GM03348 (cell line): ENCODE measurements at places on chromosomes 11 and 22.

DNA sequence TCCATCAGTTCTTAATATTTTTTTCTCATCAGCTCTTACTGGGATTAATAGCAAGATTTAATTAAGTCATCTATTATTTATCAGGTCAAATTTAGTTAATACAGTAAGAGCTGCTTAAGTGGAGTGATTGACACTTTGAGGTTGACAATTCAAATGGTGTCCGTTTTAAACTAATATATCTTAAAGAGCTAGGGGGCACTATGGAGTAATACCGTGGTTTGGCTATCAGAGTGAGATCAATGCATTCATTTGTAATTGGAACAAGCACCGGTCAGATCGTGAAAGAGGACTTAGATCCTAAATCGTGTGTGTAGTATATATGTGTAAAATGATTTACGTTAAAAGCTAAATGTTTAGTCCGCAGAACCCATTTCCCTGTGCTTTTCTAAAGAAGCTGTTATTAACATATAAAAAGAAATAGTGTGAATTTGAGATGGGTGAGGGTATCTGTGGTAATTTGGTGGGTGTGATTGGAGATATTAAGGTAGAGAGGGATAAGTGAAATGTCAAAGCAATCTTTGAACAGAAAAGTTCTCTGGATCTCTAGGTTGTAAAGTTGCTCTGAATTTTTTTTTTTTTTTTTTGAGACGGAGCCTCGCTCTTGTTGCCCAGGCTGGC is 2.3 kb downstream of the SIK2 start:
- peak; percentile 52 for DNase-seq

DNA sequence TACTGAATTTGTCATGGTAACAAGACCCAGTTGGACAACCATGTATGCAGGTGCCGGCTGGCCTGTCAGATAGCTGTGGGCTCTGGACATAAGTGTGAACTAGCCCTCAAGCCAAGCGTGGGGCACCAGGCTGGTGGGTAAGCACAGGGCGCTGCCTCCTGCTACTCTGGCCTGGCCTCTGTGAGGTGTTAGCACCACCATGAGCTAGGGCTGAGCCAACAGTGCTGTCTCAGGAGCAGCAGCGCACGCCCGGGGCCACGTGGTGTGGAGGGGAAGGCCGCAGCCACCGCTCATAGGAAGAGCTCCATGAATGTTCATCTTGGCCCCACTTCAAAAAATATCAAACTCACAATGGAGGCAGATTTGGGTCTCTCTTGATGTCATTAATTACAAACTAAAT is 35.3 kb upstream of the GNB1L start:
- DNase-seq = no peak

DNA sequence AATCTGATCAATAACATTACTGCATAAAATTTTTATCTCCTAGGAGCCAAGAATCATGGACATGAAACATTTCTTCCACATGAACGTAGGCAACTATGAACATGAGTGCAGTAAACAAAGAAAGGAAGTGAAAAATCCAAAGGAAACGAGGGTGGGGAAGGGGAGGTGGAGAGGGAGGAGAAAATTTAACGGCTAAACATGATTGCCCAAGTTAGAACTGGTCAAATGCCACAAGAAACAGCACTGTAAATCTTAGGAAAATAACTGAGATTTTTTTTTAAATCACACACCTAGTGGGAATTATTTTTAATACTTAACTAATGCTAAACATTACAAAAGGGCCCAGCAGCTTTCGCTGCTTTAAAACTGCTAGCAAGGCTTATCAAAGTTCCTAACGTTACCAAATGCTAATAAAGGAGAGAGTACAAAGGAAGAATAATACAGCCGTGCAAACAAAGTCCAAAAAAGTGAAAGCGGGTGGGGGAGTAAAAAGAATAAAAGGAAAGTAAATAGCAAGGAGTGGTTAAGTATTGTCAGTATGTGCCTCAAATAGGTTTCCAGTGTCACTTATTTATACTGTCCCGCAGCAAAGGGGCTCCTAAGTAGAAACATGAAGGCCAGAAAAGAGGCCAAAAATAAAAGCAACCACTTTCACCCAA is 13.7 kb downstream of the NARS2 start:
- DNase-seq = peak; percentile 37

- DNase-seq = peak; percentile 95
These were observed at the start of gene VPS51 for GRCh38 chr11:65095974-65096806. Gene VPS51, plus strand, starts transcription at chr11:65096214. Its CDS starts 37 bp downstream, at chr11:65096251.

DNA sequence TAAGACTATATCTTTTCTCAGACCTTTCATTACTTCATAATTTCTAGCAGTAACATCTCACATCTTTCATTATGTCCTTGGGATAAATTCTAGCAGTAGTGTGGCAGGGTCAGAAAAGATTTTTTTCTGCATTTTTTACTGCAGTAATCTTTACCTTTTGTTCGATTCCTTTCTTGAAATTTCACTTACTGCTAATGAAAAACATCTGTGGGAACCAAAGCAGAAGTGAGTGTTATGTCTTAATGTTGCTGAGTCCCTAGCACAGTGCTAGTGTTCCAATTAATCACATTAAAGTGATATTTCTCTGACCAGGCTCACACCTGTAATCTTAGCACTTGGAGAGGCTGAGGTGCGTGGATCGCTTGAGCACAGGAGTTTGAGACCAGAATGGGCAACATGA is 123.6 kb downstream of the EHF start:
- DNase-seq = no peak

GRCh38 chr11:9219572-9219971 is 45.6 kb downstream of the DENND5A start:
- DNase-seq = peak; percentile 78

DNA sequence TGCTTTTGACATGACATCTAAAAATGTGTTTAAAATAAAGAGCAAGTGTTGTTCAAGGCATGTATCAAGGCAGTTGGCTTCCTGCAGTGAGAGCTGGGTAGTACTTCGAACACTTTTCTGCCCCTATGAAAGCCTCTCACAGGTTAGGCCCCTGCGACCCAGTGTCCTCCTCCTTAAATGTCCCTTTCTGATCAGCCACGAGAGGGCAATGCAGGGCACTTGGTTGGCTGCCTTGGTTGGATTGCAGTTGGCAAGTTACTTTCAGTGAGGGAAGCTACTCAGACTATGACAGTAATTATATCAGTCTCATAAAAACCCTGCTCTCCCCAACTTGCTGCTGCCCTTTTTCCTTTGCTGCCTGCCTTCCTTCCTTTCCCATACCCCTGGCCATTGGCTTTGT is 743.8 kb downstream of the NTM start:
- no peak for DNase-seq

DNA sequence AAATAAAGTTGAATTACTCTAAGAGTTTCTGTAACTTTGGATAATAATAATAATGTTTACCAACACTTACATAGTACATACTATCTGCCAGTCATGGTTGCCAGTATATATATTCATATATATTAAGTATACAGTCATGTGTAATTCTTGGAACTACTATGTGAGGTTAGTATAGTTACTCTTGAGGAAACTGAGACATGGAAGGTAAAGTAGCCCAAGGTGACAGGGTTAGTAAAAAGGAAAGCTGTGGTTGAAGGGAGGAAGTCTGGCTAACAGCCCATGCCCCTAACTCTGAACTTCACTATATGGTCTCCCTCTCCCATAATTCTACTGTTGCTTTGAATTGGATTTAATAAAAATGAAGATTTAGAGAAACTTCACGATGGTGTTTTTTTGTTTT is 24.9 kb downstream of the FDX1 start:
- no peak for DNase-seq

DNA sequence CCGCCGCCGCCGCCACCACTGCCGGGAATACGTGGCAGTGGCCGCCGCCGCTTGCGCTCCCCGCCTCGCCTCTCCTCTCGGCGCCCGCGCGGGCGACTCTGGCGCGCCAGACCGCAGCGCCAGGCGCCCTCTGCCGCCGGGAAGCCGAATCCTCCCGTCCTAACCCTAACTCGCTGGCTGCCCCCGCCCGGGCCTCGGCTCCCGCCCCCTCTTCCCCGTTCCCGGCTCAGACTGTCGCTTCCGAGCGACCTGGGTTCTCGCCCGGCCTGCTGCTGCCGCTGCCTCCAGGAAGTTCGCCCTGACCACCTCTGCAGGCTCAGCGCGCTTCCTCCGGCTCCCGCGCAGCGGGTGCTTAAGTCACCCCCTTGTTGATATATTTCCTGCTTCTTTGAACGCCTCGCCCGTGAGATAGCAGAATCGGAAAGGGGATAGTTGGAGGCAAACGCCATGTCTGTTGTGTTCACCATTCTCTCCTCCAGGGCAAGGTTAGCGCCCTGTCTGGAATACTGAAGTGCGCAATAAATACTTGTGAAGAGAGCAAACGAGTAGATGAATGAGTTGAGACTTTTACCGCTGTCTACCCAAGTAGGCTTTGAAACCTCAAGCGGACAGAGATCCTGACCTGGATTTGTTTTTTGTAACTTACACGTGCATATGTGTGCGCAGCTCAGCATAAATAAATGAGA is at the start of gene SMCO4:
TSS of gene SMCO4 (minus strand) at position 100 of the 686 bp plus-strand sequence. CDS start 64,202 bp downstream, outside the sequence.
- peak; percentile 96 for DNase-seq

- DNase-seq = peak; percentile 57
These were observed 25.2 kb downstream of the RELT start for GRCh38 chr11:73401217-73401923.

DNA sequence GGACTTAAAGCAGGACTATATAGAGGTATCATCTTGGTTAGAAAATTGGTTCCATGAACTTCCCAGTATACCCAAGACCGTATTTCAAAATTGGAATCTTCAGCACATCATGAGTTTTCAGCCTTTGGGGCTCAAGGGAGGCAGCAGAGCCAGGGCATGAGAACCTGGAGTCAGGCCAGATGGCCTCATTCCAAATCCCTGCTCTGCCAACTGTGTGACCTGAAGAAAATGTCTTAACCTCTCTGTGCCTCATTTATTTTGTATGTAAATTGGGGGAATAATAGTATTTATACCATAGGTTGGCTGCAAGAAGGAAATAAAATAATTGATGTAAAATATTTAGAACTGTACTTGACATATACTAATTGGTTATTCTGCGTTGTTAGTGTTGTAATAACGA is 987.6 kb downstream of the TBC1D22A start:
- no peak for DNase-seq

DNA sequence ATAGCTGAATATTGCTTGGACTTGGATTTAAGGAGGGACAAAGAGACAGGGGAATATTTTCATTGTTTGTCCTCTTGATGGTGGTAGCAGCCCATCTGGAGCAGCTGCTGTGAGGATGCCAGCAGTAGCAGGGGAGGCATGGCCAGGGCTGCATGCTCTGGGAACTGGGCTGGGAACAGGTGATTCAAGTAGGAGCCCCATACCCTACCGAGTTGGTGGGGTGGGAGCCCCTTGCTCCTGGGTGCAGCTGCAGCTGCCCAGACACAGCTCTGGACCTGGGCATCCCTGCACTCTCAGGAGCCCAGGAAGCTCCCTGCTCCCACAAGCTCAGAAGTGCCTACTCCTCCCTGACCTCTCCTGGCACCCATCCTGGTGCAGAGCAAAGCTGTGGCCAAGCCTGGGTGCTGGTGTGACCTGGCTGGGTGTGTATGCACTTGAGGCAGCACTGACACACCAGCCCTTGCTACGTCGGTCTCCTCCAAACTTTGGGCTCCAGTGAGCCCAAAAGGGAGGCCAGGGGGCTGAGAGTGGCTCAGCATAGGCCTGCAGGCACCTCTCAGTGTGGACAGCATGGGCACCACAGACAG is 341.8 kb upstream of the CCDC179 start:
- DNase-seq = no peak
